ENCODE measurements at places on chromosomes 11 and 22.

DNA sequence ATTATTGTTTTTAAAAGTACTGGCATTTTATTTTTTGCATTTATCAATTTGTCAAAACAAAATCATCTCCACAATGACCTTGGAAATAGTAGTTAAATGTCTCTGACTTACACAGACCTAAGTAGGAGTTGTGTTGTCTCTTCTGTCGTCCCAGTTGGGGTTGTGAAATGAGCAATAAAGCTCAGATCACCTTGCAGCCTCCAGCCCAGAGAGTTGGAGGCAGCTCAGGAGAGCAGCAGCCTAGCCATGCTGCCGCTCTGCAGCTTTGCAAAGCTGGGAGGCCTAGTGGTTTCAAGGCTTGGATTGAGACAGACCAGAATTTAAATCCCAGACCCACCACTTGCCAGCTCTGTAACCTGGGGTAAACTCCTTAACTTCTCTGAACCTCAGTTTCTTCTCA, 65.2 kb upstream of the CRYBB3 start:
- no peak for DNase-seq

GRCh38 chr11:133636711-133637355, 104.5 kb upstream of the OPCML start:
- no peak for DNase-seq

DNA sequence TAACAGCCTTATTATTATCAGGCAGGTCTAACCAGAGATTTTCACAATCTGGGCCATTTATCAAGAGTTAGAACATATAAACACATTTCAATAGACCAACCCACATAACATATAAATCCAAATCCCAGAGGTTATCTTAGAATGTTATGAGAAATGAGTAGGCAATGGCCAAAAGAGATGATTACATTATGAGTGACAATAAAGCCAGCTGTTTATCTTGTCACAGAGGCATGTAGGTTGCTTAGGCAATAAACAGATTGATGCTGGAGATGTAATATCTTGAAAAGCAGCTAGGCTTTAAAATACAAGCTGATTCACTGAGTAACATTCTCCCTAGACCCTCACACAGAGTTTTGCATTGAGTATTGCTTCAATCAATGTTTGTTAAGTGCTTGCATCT, 148.5 kb upstream of the SESN3 start:
- DNase-seq: no peak

GRCh38 chr11:73389916-73390315, 13.7 kb downstream of the RELT start:
- no peak for DNase-seq

GRCh38 chr11:40732132-40732531, 727.3 kb downstream of the LRRC4C start:
- DNase-seq: no peak

DNA sequence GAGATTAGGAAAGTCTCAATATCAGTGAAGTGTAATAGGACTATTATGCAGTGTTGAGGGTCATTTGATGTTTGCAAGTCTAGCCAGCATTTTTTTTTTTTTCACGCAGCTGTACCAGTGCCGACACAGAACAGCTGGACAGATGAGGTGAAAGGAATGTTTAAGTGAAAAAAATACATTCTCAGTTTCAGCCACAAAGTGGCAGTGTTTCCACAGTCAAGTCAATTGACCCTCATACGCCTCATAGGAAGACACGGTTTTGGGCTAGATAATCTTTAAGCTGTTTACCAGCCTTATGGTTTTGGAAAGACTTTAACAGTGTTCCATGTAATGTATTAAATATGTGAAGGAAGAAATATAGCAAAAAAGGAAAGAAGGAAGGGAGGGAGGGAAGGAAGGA, 349.9 kb upstream of the ANO3 start:
- DNase-seq: peak; percentile 15

DNA sequence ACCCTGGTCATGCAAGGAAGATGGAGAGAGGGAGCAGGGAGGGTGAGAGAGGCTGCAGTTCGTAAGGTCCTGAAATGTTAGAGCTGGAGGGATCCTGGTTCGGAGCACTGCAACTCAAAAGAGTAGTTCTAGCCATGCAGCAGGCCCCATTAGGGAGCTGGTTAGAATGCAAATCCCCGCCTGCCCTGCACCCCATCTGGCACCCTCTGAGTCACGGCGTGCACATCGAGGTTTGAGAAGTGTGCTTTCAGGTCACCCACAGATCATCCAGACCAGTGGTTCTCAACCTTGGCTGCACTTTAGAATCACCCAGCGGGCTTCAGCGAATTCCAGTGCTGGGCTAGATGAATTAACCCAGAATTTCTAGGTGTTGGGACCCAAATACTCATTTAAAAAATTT, 48.2 kb downstream of the ST3GAL4 start:
- no peak for DNase-seq

DNA sequence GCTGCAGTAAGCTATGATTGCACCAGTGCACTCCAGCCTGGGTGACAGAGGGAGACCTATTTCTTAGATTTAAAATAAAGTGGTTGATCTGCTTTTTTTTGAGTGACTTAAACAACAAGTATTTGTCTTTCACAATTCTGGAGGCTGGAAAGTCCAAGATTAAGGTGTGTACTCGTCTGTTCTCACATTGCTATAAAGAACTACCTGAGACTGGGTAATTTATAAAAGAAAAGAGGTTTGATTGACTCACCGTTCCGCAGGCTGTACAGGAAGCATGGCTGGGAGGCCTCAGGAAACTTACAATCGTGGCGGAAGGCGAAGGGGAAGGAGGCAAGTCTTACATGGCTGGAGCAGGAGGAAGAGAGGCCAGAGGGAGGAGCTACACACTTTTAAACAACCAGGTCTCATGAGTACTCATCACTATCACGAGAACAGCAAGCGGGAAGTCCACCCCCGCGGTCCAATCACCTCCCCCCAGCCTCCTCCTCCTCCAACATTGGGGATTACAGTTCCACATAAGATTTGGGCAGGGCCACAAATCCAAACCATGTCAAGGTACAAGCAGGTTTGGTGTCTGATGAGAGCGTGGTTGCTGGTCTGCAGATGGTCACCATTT, 19.7 kb upstream of the OSBPL5 start:
- DNase-seq: peak; percentile 41

DNA sequence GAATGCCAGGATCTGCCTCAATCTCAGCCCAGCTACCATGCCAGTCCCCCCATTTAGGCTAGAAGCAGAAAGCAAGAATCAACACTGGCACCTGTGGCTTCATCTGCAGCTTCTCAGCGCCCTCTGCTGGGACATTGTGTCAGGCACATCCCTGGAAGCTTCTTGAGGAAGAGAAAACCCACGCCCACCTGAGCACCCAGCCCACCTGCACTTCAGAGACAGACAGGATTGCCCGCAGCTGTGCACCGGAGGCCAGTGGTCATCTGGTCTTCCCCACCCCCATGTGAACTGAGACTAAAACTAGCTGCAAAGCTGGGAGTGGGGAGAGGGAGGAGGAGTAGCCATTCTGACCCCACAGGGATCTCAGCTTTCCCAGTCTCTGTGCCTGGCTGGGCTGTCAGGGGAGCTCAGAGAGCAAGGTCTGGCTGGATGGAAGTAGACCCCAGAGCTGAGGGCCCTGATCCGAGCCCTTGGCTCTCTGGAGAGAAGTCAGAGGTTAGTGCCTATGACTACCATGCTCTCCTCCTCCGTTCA, 66.8 kb downstream of the FEZ1 start:
- DNase-seq: peak; percentile 59

- DNase-seq: peak; percentile 84
Measured at GRCh38 chr11:122853971-122854446, 15.7 kb downstream of the CRTAM start.

DNA sequence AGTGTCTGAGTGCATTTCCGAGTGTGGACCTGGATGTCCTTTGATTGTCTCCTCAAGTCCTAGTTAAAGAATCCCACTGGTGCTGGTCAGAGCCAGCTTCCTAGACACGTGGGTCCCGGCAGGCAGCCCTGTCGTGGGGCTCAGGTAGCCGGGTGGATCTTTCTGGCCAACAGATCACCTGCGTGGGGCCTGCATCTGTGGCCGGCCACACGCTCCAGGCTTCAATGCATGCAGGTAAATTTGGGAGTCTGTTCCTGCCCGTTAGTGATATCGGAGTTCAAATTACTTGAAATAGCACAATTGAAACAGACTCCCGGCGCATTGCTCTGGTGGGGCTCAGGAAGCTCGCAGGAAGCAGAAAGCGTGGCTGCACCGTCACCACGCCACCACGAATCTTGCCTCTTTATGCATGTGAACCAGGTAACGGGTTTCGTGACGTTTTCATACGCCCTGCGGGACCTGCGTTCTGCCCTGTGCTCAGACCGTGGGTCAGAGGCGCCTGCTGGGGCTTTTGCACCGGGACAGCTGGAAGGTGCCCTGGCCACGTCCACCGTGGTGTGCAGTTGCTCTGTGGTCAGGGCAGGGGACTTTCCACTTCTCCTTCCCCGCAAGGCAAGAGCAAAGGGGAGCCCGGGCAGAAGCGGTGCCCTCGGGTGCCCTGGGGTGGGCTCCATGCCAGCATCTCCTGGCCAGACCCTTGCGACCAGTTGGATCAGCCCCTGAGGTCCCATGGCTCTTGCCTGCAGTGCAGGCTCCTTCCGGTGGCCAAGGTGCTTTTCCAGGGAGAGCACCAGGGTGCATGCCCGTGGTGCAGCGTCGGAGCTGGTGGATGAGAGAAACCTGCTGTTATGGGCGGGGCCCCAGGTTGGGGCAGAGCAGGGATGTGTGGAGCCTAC, 803.5 kb downstream of the BRD1 start:
- no peak for DNase-seq

DNA sequence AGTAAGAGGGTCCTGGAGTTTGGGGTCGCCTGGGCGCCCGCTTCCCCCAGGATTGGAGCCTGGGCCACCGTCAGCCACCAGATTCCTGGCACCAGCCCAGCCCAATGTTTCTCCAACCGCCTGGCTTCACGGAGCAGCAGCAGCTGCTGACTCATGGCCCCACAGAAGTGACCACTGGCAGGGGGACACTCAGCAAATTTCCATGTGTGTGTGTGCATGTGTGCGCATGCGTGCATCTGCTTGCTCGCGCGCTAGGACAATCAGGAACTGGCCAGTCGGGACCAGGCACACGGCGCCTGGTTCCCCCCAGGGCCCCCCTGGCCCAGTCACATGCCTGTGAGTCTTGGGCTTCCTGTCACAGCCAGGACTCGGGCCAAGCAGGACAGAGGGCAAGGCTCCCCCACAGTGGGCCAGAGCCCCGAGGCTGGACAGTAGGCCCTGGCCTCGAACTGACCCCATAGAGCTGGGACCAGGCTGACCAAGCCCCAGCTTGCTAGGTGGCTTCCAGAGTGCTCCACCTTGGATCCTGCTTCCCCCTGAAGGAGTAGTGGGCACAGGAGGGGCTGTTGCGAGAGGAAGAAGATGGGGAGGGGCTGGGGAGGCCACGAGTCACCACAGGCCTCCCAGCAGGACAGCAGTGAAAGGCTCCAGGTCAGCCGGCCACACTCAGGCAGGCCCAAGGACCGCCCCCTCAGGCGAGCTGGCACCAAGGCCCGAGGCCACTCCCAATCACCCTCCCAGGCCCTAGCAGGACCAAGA, 3.2 kb downstream of the CTSD start:
- DNase-seq: peak; percentile 98

DNA sequence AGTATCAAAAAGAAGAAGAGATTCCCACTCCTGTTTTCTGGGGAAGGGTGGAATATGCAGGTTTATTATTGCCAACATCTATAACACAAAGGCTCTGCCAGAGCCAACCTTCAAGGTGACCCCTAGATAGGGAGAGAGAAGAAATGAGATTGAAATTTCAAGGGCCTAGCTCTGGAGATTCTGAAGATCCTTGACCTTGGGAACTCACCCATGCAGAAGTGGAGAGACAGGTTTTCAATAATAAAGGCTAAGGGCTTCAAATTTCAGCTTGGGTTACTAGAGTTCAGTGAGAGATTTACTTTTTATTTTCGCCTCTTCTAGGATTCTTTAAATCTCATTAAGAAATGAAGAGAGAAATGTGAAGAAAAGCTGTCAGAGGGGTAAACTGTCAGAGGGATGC, 98.4 kb downstream of the CD44 start:
- no peak for DNase-seq

GRCh38 chr11:40425168-40425567, 1034.3 kb downstream of the LRRC4C start:
- DNase-seq: no peak

DNA sequence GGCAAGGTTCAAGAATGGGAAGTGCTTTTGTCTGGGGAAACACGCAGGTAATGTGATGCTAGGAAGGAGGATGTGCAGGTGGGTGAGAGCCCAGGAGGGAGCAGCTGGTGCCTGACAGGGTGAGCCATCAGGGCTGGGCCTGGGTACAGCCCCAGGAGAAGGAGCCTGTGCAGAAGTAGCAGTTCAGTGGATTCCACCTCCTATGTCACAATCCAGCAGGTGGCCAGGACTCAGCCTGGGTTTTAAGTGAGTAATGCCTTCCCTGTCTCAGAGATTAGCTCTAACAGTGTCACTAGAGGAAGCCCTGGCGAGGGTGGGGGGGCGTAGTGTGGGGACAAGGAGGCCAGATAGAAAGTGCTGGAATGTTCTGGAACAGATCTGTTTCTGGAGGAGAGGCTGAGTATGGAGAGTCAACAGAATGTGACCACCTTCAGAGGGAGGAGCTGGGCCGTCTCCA, 8.1 kb downstream of the RIC8A start:
- no peak for DNase-seq

DNA sequence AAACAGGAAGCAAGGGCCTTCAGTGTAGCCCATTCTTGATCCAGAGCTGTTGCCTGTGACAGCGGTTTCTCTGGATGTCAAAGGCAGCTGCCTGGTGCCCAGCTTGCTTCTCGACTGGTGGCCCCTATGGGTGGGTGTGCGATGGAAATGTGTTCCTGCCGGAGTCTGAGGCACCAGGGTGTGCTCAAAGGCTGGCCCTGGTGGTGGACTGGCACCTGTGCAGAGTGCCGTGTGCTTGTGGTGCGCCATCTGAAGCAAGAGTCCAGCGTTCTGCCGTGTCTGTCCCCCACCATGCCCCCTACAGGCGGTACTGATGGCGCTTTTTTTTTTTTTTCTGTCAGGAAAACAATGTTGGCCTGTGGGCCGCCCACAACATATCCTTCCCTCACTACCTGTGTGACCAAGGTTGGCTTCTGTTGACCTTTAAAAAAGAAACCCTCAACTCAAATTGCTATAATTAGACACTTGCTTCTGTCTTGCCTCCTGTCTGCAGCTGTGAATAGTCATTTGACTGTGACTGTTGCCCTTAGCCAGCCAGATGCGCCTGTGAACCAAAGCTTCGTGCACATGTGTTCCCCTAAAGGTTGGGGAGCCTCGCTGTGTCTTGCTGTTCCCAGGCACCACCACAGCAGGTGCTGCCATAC, 4.7 kb upstream of the RANBP1 start:
- peak; percentile 36 for DNase-seq

DNA sequence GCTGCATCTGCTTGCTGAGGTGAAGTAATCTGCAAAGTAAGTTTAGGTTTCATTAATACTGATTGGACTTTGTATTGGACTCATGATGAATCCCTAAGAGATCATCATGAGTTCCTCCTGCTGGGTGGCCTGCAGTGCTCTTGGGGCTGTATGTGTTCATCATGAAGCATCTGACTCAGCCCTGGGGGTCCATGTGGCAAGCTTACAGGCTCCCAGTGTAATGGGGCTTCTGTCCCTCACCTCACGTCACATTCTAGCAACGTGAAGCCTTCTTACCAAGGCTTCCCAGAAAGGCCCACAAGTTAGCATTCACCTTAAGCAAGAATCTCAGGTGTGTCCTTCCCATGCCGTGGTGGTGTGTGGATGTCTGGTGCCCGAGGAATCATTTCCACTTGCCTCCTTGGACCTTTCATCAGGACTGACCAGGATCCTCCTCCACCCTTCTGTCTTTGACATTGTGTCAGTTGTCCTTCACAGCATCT, 23.7 kb downstream of the CRKL start:
- no peak for DNase-seq

- DNase-seq: no peak
Measured at GRCh38 chr11:76551400-76551799, 106.6 kb downstream of the EMSY start.

GRCh38 chr11:120392793-120393192, 56.6 kb downstream of the ARHGEF12 start:
- no peak for DNase-seq

All from suppressor macrophage (primary cell).